Hepatocyte (in vitro differentiated cells): ENCODE measurements at places on chromosomes 11 and 22.

- DNase-seq, result peak; percentile 13
Observed at GRCh38 chr11:18063125-18063524, 17.1 kb upstream of the TPH1 start.

DNA sequence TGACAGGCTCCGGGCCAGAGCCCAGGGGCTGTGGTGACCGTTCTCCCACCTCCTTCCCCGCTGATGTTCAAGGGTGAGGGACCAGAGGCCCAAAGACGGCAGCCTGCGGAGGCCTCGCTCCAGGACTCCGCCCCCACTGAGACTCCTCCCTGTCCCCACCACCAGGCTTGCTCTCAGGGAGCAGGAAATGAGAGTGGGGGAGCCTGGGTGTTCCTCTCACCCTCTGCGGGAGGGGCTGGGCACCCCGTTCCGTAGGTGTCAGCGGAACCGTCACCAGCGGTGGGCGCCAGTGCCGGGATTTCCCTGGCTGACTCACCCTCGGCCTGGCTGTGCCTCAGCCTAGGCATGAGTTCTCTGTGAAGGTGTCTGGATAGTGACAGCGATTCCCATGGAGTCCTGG, 15.7 kb downstream of the DAGLA start:
- DNase-seq, result peak; percentile 76

- DNase-seq, result peak; percentile 43
Observed at GRCh38 chr22:21972293-21972779, 10.3 kb downstream of the TOP3B start.

DNA sequence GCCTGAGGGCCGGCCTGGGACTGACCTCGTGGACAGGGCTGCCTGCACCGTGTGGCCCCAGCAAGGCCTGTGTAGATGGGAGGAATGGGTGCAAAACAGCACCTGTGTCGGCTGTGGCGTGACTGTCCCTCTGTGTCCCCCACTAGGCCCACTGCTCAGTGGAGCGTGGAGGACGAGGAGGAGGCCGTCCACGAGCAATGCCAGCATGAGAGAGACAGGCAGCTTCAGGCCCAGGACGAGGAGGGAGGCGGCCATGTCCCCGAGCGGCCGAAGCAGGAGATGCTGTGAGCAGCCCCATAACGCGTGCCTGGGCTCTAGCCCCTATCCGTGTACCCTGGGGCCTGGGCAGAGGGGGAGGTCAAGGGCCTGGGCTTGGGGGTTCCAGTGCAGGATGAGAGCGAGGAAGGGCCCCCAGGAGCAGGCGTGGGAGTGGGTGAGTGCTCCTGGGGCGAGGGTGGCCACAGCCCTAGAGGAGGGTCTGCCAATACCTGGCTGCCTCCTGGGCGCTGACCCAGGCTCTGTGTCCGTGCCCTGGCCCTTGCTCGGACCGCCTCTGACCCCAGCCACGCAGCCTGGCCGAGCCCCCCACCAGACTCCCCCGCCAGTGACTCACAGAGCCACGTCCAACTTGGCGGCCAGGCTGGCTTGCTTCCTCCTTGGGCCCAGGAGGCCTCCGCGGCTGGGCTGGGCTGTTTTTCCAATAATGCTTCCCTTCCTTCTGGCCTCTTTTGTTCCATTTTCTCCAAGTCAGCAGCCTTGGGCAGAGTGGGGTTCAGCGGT, 11.6 kb downstream of the PRR33 start:
- DNase-seq, result peak; percentile 30

DNA sequence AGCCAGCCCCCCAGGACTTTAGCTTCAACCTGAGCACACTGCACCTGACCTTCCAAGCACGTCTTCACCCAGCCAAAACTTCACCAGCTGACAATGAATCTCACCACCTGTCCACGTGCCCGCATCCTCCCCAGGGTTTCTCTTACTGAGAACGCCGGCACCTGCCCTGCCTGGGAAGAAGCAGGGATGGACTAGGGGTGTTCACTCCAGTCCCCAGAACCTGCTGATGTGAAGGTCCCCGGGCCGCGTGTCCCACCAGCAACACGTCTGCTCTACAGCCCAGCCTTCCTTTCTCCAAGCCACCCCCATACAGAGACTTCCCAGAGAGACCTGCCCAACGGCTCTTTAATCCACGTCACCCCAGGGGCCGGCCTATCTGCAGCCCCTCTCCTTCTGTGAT, 12.8 kb downstream of the CPT1A start:
- no peak for DNase-seq

DNA sequence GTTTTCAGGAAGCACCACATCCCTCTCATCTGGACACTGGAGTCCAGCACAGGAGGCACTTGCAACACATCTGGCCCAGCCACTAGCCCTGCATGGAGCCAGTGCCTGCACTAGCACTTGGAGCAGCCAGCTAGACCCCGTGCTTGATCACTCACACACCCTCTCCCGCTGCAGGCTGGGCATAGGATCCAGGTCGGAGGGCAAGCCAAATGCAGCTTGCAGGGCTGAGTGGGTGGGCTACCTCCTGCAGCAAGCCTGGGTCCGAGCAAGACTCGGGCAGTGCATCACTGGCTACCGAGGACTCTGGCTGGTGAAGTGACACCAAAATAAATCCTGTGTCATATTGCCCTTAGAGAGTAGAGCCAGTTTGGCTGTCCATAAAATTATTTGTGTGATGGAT, 1795.4 kb downstream of the LRRC4C start:
- DNase-seq, result no peak

DNA sequence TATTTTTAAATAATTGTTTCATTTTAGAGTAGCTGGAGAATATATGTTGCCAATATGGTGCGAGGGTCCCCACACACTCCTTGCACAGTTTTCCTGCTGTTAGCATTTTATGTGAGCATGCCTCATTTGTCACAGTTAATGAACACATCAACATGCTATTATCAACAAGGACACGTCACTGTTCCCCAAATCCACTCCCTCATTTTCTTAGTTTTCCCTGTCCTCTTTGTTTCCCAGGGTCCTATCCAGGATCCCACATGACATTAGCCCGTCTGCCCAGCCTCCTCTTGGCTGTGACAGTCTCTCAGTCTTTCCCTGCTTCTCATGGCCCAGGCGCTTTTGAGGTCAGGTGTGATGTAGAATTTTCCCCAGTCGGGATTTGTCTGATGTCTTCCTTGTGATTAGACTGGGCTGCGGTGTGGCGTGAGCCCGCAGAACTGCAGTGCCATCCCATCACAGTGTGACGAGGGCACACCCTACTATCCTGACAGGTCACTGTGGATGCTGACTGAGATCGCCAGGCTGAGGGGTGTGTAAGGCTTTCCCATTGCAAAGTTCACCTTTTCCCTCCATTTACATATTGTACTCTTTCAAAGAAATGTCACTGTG, 450.6 kb upstream of the B3GAT1 start:
- DNase-seq, result no peak

DNA sequence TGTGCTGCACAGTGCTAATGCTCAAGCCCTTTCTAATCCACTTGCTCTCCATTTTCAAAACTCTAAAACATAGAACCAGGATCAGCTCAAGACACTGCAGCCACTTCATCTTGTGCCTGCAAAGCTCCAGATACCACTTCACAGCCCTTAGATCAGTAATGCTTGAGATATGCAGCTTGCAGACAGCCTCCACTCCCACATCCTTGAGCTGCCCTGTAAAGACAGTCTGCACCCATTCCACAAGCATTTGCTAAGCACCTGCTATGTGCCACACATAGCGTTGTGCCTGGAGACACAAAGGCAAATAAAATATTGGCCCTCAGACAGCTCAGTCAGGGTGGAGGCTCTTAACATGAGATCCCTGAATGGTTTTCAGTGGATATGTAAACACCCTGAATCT, 192.5 kb upstream of the SNX19 start:
- DNase-seq, result no peak

GRCh38 chr11:65218446-65218845, 36.7 kb downstream of the CAPN1 start:
- no peak for DNase-seq

DNA sequence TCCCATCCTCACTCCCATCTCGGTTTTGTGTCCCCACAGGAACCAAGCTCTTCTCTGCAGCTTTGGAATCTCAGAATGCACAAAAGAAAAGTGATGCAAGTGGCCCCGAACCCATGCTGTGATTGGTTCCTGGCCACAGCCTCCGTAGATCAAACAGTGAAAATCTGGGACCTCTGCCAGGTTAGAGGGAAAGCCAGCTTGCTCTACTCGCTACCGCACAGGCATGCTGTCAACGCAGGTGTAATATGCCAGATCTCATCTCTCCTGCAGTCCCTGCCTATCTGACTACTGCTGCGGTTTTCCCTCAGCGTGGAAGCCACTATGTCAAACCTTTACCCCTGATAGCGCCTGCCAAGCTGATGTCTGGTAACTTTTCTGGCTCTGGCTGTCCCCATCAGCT, 200.5 kb upstream of the LRRC4C start:
- no peak for DNase-seq

GRCh38 chr11:134460062-134460561, 48.1 kb upstream of the B3GAT1 start:
- no peak for DNase-seq

- peak; percentile 7 for DNase-seq
Observed at GRCh38 chr11:108788565-108789199, 123.8 kb downstream of the DDX10 start.

GRCh38 chr11:99693941-99694492, 673.3 kb downstream of the CNTN5 start:
- peak; percentile 26 for DNase-seq

DNA sequence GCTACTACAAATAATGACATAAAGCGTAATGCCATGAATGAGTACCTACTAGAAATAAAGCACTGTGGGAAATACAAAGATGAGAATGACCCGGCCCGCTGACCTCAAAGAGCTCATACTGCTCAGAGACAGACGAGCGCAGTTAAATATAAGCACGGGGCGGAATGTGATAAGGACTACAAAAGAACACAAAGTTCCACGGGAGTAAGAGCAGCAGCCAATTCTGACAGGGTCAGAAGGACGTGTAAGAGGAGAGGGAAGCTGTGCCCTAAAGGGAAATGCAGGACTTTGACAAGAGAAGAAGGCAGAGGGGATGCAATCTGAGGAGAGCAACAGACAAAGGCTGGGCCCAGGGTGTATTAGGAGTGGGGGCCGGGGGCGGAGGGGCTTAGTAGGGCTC, 314.6 kb downstream of the LARGE1 start:
- peak; percentile 41 for DNase-seq

DNA sequence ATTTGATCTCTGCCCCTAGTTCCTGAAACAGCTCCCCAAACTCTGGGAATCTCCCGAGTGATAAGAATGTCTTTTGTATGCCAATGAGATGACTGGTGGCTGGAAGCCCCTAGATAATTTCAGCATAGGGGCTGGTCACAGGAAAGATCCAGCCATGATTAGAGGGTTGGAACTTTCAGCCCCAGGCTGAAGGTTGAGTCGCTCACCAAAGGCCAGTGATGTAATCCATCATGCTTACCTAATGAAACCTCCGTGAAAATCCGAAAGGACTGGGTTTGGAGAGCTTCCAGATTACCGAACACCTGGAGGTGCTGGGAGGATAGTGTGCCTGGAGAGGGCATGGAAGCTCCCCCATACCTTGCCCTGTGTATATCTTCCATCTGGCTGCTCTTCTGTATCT, 26.0 kb downstream of the LRRC32 start:
- DNase-seq, result no peak

GRCh38 chr11:122253589-122254231, 137.7 kb upstream of the BLID start:
- DNase-seq, result peak; percentile 12

DNA sequence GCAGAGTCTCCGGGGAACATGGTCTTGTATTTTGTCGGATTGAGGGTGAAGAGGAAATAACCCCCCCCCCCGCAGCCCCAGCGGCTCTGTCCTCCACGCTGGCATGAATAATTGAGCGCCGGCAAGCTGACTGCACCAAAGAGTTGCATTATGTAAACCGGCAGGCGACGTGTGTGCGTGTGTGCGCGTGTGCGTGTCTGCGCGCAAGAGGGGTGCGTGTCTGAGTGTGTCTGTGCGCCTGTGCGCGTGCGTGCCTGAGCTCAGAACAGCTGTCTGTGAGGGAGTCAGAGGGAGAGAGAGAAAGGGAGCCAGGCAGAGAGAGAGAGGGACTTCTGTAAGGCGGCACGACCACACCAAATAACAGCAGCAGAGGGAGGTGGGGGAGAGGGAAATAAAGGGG, 94.4 kb downstream of the SCN3B start:
- DNase-seq, result peak; percentile 51

- no peak for DNase-seq
Observed at GRCh38 chr22:19214078-19214473, 35.5 kb upstream of the SLC25A1 start.

DNA sequence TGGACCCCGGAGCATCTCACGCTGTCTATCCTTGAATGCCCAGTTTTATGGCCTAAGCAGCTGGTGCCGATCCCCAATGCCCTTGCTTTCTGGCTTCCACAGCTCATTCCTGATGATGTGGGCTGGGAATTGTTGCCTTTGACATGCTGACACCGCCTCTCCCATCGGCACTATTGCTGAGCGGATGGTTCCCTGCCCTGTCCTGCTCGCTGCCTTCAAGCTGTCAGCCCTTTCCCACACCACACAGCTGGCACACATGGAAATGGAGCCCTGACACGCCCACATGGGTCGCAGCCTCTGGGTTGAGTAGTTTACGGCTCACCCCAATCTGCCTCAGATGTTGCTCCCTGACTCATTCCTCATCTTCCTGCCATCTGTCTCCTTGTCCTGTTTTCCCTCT, 110.2 kb upstream of the SESN3 start:
- no peak for DNase-seq

DNA sequence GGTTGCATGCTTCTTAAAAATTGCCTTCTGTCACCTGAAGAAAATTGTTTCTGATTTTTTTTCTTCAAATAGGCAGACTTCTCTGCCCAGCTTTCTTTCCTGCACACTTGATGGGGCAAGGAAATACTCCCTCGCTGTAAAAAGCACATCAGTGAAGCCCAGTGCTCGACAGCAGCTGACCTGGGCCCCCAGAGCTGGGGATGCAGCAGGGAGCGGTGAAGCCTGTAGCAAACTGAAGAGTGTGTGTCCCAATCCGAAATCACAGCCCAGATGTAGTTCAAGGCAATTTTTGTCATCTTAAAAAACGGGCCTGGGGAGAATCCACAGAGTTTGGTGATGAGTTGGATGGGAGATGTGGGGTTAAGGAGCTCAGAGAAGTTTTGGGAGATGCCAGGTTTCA, 27.0 kb upstream of the MPPED1 start:
- DNase-seq, result no peak

DNA sequence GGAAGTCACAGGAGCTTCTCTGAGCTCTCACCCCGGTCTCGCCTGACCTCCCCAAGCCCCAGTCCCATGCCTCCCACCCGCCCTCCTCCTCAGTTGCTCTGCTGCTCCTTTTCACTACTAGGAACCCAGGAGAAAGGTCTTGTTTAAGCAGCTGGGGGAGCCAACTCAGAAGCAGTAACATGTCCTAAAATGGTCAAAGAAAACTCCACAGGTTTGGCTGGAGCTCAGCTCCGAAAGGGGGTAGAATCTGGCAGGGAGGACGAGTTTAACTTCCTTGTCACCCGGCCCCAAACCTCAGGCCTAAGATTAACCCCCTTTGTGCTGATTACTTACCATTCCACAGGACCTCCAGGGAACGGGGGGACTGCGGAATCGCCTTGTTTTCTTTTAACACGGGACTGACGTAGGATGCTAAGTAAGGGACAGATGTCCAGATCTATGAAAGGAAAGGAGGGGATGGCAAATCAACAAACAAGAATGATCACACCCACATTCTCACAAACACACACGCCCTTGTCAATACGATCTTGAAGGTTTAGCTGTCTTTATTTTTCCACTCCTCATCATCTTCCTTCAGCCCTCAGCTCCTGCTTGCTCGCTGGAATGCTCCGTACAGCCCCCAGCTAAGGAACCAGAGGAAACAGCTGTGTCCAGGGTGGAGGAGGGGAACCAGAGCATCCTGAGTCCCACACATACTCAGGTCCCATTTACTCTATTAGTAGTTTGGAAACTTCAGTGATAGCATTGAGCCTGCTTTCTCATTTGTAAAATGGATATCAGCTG, 13.5 kb downstream of the PCSK7 start:
- peak; percentile 0 for DNase-seq
